Tibial nerve (tissue), 4 donors: ENCODE measurements at places on chromosomes 4 and X. TPM values are rescaled to one million over a fixed set of nuclear protein-coding genes. Genes with fewer than 3 reads are reported as not detected.

DNA sequence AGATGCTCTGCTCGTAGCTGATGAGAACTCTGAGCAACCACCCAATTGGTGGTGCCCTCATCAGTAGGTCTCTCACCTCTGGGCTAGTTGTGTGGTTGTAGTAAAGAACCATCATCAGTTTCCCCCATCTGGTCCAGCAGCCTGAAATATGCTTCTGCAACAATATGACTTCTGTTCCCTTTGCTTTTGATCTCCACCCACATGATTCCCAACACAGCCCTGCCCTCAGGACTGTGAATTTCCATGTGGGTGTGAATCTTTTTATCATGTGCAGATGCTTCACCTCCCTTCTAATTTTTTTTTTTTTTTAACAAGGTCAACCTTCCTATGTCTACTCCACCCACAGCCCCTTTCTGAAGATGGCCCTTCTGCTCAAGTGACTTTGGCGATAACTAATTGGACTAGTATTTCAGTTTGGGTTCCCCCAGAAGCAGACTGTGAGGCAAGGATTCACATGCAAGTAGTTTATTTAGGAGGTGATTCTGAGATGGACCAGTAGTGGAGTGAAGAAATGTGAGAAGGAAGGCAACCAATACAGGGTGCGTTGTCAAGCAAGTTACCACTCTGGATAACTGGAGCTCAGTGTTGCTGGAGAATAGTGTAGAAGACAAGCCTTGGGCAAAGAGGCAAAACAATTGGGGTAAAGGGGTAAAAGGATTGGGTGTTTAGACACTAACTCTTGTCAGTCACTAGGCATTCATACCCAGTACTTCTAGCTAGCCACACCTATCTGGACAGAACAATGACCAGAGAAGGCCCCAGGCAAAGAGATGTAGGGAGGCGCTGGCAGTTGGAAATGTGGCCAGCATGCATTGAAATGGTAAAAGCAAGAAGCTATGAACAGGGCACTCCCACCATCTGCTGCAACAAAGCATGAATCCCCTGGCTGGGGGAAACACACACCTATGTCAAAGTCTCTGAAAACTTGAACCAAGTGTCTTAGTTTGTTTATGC lies 466.2 kb downstream of the BCOR start:
- no peaks in the 10 kb centered on the region for H3K27me3 ChIP-seq
- no peak for DNase-seq
- no peak overlapping the region for H3K4me3 ChIP-seq
- no peaks in the 10 kb centered on the region for H3K4me1 ChIP-seq
- H3K36me3 ChIP-seq, result no peaks in the 10 kb centered on the region
- no peak overlapping the region for H3K27ac ChIP-seq

- H3K4me1 ChIP-seq, result no peaks in the 10 kb centered on the region
- no peaks in the 10 kb centered on the region for H3K27me3 ChIP-seq
- H3K4me3 ChIP-seq, result no peak overlapping the region
Observed at GRCh38 chr4:80307183-80307735, 28.3 kb upstream of the CFAP299 start.

The MAGEE2 gene
- not detected for total RNA-seq

DNA sequence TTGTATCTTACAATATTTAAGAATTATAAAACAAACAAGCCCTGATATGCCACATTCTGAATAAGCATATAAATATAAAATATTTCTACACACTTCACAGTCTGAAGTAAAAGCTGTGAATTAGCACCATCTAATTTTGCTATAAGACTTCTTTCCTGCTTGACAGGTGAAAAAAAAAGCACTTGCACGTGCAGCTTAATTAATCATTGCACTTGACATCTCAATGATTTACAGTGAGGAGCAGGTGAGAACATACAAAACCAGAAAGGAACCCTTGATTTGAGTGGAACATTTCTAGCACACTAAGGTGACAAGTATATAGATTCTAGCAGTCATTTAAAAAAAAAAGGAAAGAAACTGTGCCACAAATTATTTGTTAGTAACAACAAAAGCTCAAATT lies 47.9 kb downstream of the CHIC2 start:
- H3K27me3 ChIP-seq, result no peaks in the 10 kb centered on the region
- H3K27ac ChIP-seq, result no peak overlapping the region
- H3K4me3 ChIP-seq, result no peak overlapping the region
- H3K36me3 ChIP-seq, result no peaks in the 10 kb centered on the region
- no peaks in the 10 kb centered on the region for H3K4me1 ChIP-seq

GRCh38 chr4:153126137-153126536 lies 78.1 kb upstream of the TRIM2 start:
- no peak overlapping the region for H3K4me3 ChIP-seq
- no peak overlapping the region for H3K27ac ChIP-seq
- no peak for DNase-seq
- H3K4me1 ChIP-seq, result no peaks in the 10 kb centered on the region
- H3K27me3 ChIP-seq, result no peaks in the 10 kb centered on the region

GRCh38 chr4:88002786-88003185 lies 4.6 kb upstream of the PKD2 start:
- H3K4me1 ChIP-seq, result peaks cover 5% of the 10 kb centered on the region
- DNase-seq, result no peak
- no peaks in the 10 kb centered on the region for H3K27me3 ChIP-seq
- no peak overlapping the region for H3K4me3 ChIP-seq

The RASSF6 gene
- total RNA-seq, result not detected

- DNase-seq, result no peak
- H3K36me3 ChIP-seq, result no peaks in the 10 kb centered on the region
- no peak overlapping the region for H3K27ac ChIP-seq
- no peak overlapping the region for H3K4me3 ChIP-seq
- no peaks in the 10 kb centered on the region for H3K27me3 ChIP-seq
- H3K4me1 ChIP-seq, result peaks cover 33% of the 10 kb centered on the region
Observed at GRCh38 chr4:8185295-8185694, 13.8 kb upstream of the SH3TC1 start.

The NBDY gene
- total RNA-seq, result 6.1 TPM

The HS3ST1 gene
- total RNA-seq, result 1.5 TPM

DNA sequence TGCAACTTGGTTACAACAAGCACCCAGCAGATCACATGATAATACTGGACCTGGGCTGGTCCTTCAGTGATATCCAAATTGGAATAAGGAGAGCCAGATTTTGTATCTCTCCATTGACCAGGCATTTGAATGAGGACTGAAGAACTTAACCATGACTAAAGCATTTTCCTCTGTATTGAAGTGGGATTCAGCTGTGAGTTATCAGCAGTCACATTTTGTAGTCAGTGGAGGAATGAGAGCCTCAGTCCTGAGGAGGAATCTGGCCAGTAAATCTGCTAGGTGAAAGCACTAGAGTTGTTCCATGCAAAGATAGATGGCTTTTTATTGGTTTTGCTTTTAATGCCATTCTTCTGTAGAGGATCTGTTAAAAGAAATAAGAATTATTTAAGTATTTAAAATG lies 1506.0 kb downstream of the PCDH7 start:
- no peaks in the 10 kb centered on the region for H3K36me3 ChIP-seq
- H3K4me1 ChIP-seq, result no peaks in the 10 kb centered on the region
- no peak overlapping the region for H3K27ac ChIP-seq
- no peaks in the 10 kb centered on the region for H3K27me3 ChIP-seq
- DNase-seq, result no peak
- no peak overlapping the region for H3K4me3 ChIP-seq

DNA sequence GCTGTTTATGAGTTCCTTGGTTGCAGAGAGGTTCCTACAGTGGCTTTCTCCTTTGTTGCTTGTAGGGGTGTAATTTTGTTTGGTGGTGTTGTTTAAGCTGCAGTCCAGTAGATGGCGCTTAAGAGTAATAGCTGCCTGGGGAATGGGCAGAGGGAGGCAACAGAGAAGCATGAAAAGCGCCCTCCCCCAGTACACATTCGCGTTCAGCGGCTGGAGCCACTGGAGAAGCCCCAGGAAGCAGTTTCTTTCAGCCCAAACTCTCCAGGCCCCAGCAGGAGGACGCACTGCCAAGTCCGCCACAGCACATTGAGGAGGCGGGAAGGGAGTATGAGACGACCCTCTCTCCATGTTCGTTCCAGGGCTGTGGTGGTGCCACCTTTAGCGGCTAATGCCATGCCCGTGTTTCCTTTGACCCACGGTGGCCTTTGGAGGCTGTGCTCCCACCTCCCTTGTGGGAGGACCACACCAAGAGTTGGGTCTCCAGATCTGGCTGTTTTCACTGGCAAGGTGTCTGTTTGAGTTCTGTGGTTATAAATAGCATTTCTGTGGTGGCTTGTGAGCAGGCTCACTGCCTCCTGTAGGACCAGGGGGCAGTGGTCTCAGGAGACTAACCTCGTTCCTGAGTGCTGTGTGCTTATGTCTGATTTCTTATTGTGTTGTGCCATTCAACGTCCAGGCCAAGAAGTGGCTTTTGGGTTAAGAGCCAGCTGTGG lies 252.3 kb downstream of the ARHGAP10 start:
- no peak overlapping the region for H3K27ac ChIP-seq
- DNase-seq, result no peak
- no peaks in the 10 kb centered on the region for H3K4me1 ChIP-seq
- no peaks in the 10 kb centered on the region for H3K36me3 ChIP-seq

The CACNA1F gene
- total RNA-seq, result 1.0 TPM

The TCEANC gene
- total RNA-seq, result 6.1 TPM

DNA sequence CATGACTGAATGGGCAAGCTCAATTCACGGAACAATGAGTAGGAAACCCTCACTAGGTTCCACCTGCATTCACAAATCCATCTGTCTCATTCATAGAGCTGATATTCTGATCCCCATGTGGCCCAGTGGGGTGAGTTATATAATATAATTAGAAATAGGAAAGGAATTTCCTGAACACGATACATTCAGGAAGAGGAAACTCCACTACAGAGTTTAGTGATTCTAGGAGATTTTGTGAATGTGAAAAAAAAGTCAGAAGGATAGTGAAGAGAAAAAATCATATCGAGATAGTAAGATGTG lies 471.2 kb downstream of the GASK1B start:
- no peak for DNase-seq
- no peak overlapping the region for H3K27ac ChIP-seq
- H3K27me3 ChIP-seq, result no peaks in the 10 kb centered on the region
- H3K4me1 ChIP-seq, result no peaks in the 10 kb centered on the region
- no peak overlapping the region for H3K4me3 ChIP-seq
- H3K36me3 ChIP-seq, result no peaks in the 10 kb centered on the region

DNA sequence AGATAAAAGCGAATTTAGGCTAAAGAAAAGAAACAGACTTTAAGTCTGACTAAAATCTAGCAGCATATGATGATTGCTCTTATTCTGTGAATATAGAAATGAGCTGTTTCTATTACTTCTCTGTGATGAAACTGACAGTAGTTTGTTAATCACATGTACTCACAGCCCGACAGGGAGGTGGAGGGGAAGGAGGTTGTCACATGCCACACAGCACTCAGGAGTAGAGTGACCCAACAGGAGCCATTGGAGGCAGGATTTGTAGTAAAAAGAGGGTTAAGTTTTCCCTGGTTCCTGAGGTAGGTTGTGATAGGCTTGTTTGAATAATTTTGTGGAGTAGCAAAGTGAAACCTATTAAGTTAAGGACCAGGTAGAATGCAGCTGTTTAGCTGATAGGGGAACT lies 495.9 kb downstream of the CENPC start:
- no peak overlapping the region for H3K27ac ChIP-seq
- no peaks in the 10 kb centered on the region for H3K4me1 ChIP-seq
- no peak overlapping the region for H3K4me3 ChIP-seq
- no peak for DNase-seq
- H3K27me3 ChIP-seq, result no peaks in the 10 kb centered on the region

DNA sequence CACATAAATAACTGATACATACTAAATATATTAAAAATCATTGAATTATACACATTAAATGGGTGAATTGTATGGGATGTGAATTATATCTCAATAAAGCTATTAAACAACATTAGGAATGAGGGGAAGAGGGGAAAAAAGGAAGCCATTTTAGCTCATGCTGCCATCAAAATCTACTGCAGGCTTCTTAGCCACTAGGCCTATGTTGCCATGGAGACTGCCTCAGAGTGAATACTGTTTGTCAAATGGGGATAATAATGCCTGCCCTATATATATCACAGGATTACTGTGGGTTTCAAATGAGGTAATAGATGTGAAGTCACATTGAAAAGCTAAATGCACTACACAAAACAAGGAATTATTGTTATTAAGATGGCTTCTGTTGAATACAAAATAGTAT lies 21.2 kb downstream of the TMEM255A start:
- H3K27ac ChIP-seq, result no peak overlapping the region
- no peak for DNase-seq
- no peak overlapping the region for H3K4me3 ChIP-seq

DNA sequence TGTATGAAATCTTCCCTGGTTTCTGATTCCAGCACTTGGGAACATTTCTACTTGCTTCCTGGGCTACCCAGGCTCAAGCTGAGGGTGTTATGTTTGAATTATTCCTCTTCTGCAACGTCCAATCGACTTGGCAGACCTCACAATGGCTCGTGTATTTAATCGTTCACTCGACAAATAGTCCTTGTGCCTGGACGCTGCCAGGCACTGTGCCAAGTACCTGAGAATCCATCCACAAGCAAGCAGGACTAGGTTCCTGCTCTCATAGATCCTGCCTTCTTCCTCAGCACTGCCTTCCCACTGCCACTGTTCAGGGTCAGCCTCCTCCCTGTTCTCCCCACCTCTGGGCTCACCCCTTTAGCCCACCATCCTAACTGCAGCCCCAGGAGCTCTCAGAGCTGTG lies 113.3 kb downstream of the EFNB1 start:
- H3K4me3 ChIP-seq, result no peak overlapping the region
- no peaks in the 10 kb centered on the region for H3K36me3 ChIP-seq
- H3K27ac ChIP-seq, result no peak overlapping the region
- no peak for DNase-seq
- H3K4me1 ChIP-seq, result no peaks in the 10 kb centered on the region

GRCh38 chr4:168765726-168766125 lies 244.3 kb downstream of the CBR4 start:
- H3K4me1 ChIP-seq, result peaks cover 33% of the 10 kb centered on the region
- H3K27me3 ChIP-seq, result no peaks in the 10 kb centered on the region
- DNase-seq, result no peak
- H3K4me3 ChIP-seq, result no peak overlapping the region
- H3K36me3 ChIP-seq, result no peaks in the 10 kb centered on the region

The DIAPH2 gene
- 45.9 TPM for total RNA-seq

The ABCB7 gene
- 29.8 TPM for total RNA-seq

DNA sequence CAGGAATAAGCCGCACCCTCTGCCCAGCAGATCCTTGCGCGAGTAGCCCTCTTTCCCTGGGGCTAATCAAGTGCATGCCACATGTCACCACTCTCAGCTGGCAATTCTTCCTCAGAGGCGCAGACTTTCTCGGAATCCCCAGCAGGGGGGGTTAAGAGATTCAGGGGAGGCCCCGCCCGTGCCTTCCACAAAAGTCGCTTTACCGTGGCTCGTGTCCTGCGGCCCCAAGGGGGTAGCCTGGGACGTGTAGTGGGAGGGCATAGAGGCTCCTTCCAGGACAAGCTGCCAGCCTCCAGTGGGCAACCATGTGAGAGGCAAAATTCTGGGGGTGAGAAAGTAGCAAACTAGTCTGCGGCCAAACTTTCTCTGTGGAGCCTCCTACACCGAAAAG lies 652 bp downstream of the SRPX start:
- H3K27me3 ChIP-seq, result peaks cover 7% of the 10 kb centered on the region
- H3K4me3 ChIP-seq, result peak overlapping the region; percentile 73
- no peaks in the 10 kb centered on the region for H3K36me3 ChIP-seq
- DNase-seq, result peak; percentile 20

GRCh38 chr4:7631288-7632014 lies 196.7 kb upstream of the PSAPL1 start:
- no peaks in the 10 kb centered on the region for H3K27me3 ChIP-seq
- no peak for DNase-seq
- no peak overlapping the region for H3K4me3 ChIP-seq
